ENCODE measurements at places on chromosomes 3 and 15.

- DNase-seq, result no peak
Measured at GRCh38 chr15:36798794-36799193, 219.4 kb downstream of the CDIN1 start.

DNA sequence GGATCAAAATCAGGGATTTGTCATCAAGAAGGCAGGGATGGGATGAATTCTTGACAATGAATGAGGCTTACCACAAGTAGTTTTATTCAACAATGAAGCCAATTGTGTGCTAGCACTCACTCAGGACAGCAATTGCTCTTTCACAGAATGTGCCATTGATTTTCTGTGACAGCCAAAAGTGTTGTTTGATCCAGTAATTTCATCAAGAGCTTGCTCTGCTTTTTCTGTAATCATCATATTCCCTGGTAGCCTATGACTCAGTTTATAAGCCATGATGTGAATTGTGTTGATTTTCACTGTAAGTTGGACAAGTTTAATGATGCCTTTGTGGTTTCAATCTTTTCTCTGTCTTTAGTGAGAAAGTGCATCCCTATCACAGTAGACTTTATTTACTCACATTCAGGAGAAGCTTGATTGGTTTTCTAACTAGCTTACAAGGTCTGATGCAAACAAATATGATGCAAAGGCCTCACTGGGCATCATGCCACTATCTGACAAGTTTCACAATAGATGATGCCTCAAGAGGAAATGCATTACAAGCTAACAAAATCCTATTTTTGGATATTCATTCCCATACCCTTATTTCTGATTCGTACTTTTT, 13.6 kb upstream of the CSRNP1 start:
- DNase-seq, result no peak

- DNase-seq, result no peak
Measured at GRCh38 chr15:94258246-94258645, 26.9 kb downstream of the MCTP2 start.

- DNase-seq, result no peak
Measured at GRCh38 chr3:111531446-111531845, 10.6 kb upstream of the CD96 start.

- DNase-seq, result no peak
Measured at GRCh38 chr3:77195766-77196545, 156.1 kb downstream of the ROBO2 start.

DNA sequence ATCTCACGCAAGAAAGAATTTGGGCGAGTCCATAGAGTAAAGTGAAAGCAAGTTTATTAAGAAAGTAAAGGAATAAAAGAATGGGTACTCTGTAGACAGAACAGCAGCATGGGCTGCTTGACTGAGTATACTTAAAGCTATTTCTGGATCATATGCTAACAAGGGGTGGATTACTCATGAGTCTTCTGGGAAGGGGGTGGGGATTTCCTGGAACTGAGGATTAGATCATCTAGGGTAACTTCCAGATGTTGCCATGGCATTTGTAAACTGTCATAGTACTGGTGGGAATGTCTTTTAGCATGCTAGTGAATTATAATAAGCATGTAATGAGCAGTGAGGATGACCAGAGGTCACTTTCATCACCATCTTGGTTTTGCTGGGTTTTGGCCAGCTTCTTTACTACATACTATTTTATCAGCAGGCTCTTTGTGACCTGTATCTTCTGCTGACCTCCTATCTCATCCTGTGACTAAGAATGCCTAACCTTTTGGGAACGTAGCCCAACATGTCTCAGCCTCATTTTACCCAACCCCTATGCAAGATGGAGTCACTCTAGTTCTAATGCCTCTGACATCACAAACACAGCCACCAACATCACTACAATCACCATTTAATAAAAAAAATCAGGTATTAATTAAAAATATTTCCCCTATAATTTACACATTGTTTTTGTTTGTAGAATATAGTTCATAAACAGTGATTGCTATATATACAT, 890.7 kb upstream of the EPHA6 start:
- no peak for DNase-seq

DNA sequence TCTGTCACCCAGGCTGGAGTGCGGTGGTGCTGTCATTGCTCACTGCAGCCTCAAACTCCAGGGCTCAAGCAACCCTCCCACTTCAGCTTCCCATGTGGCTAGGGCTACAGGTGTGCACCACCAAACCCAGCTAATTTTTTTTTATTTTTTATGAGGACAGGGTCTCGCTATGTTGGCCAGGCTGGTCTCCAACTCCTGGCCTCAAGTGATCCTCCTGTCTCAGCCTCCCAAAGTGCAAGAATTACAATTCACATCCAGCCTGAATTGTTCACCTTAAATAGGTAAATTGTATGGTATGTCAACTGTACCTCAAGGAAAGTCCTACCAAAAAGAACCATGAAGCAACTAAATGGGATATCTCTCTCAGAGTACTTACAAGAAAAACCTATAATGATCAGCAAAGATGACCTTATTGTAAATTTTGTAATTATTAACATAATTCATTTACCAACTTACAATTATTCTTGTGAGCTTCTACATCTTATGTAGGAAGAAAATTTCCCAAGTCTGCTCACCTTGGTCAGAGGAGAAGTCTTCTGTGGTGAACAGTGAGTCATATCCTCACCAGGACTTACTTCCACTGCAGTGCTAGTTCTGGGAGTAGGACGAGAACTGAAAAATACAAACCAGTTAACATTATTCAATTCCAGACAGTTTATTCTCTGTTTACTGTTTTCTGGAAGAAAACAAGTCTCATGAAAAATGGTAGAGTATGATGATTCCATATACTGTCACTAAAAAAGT, 54.4 kb downstream of the ULK4 start:
- no peak for DNase-seq

DNA sequence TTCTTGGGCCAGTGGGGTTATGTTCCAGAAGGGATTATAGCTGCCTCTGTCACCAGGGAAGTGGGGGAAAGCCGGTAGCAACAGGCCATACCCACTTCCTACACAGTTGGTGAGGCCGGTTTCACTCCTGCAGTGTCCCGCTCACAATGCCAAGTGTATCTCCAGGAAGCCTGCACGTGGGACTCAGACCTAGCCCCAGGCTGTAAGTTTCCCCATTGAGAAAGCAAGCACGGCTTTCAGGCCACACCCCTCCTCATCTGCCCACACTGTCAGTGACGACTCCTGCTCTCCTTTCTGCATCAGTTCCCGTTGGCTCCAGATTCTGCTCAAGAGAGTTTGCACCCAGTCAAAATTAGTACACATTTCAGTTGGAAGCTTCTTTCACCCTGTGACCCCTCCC, 51.6 kb upstream of the CPOX start:
- DNase-seq, result no peak

DNA sequence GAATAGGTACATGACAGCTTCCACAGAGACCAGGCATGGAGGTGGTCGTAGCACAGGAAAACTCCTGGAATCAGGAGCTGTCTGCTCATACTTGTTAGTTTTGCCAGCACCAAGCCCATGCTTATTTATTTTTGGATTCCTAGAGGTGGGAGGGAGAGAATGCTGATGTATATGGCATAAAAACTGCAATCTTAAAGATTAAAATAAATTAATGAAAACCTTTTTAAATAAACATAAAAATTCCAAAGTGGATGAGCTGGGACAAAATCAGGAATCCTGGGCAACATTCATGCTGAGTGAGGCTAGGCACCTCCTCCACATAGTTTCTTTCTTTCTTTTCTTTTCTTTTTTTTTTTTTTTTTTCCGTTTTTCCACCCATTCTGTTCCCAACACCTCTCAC, 14.3 kb upstream of the BCL6 start:
- no peak for DNase-seq

- no peak for DNase-seq
Measured at GRCh38 chr3:27533261-27533607, 49.0 kb upstream of the SLC4A7 start.

- peak; percentile 55 for DNase-seq
Measured at GRCh38 chr3:64667887-64668581, 19.8 kb downstream of the ADAMTS9 start.

DNA sequence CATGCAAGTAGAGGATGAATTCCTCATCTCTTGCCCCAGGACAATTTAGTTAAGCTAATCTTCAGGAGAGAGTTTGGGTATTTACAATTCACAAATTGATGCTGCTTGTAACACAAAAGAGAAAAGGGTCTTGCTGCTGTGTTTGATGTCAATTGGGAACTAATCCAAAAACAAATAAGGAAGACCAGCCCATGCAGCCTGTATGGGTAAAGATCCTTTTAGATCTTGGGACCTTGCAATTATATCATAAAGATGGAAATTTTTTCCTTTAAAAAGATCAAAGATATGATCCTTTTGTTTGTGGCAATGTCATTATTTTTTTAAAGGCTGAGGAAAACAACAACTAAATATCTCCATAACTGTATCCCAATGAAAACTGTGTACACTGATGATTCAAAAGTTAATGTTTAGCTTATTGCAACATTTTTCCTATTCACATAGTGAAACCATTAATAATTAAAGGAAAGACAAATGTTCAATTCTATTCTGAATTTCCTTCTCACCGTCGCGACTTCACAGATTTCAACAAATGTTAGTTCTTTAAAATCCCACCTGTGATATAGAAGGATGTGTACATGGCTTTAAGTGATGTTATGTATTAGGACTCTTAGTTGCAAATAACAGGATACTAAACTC, 40.2 kb downstream of the TMEM212 start:
- DNase-seq, result no peak

DNA sequence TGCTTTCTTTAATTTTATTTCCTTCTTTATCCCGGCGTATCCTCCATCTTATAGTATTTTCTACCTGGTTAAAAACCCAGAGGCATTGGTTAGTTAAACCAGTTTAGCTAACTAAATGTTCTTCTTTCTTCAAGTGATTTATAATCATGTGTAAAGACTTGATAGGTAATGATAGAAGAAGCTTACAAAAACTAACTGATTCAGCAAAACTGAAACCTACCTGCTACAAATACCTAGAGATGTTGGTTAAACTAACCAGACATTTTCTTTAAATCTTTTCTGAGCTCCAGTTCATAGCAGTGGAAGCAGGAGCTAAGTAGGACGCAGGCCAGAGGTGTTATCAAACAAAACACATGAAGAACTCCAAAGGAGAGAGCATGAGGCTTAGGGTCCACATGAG, 44.8 kb downstream of the LEO1 start:
- DNase-seq, result no peak

DNA sequence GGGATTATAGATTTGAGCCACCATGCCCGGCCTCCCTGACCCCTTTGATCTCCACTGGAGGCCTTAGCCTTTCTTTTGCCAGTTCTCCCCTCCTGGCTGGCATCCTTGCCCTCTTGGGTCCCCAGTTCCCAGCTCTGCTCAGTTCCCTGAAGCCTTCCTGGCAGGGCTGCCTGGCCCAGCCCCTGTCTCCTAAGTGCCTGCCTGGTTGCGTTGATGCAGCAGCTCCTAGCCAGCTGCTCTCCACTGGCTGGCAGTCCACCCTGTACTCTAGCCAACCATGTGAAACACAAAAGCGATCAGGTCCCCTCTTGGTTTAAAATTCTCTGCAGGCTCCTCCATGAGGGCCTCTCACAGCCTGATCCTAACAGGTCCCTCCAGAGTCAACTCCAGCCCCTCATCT, 184.7 kb downstream of the RAB11A start:
- DNase-seq, result peak; percentile 27

GRCh38 chr3:28050885-28051284, 190.5 kb upstream of the CMC1 start:
- no peak for DNase-seq

DNA sequence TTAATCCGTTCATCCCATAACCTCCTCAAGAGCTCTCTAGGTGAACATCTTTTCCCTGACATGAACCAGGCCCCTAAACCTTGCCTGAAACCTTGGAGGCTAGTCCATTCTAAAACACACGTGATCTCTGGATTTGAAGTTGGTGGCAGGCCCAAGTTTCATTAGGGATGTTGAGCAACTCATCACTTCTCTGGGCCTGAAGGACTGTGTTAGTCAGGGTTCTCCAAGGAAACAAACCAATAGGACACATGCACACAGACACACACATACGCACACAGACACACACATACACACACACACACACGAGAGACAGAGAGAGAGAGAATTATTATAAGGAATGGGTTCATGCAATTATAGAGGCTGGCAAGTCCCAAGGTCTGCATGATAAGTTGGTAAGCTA, 31.9 kb downstream of the ACAN start:
- DNase-seq, result no peak

DNA sequence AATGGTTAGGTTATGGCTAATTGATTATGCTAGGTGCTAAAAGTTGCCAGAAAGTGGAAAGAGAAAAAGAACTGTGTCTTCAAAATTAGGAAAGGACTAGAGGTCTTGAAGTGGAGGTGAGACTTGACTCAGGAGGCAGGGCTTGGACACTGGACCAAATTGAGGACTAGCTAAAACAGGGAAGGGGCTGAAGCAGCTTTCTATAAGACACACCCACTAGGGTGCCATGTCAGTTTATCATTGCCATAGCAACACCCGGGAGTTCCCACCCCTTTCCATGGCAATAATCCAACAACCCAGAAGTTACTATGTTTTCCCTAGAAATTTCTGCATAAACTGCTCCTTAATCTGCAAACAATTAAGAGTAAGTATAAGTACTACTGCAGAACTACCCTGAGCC, 42.9 kb upstream of the MITF start:
- DNase-seq, result no peak

DNA sequence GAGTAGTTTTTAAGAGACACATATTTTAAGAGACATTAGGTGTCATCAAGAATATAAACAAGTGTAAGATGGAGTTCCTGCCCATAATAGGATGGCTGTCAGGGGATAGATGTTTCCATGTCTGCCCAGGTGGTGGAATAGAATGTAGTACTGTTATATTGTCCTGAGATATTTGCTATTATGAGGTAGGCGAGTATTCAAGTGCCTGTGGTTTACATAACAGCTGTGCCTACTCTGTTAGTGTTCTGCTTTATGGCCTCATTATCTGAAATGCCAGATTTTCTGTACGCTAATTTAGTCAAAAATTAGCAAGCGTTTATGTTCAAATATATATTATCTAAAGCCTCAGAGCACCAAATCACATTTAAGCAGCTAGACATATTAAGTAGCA, 360.2 kb upstream of the ROPN1 start:
- DNase-seq, result no peak

GRCh38 chr3:169822091-169822490, 9.4 kb upstream of the LRRC34 start:
- DNase-seq, result no peak

DNA sequence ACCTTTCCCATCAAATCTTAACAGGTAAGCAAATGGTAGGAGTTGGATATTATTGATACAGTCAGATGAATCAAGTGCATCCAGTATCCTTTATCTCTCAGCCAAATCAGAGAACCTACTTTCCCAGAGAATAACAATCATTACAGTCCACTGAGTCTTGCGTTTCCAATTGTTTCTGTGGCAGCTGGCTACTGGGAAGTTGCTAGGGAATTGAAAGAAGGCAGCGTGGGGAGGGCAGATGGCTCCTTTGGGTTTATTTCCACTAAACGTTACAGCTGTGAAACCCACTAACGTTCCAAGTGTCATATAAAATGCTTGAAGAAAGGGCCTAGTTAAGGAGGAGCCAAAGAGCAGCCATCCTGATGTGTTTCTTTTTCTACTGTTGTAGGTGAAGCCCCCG, 78.4 kb downstream of the WDR72 start:
- DNase-seq, result no peak

DNA sequence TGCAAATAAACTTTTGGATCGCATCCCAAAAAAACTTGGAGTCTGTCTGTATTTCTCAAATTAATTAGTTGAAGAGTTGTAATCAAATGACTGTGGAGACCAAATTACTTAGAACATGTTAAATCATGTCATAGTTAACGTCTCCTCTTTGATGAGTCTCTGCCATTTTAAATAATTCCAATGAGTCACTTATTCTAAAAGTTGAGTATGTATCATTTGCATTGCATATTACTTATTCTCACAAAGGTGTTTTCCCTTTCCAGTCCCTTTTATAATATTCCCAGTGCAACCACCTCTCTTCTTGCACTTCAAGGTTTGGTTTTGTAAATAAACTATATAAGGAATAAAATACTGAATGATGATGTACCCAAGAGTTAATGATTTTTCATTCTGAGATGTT, 36.0 kb upstream of the MBNL1 start:
- DNase-seq, result no peak
